ENCODE measurements at places on chromosomes 4 and X. TPM values are rescaled to one million over a fixed set of nuclear protein-coding genes. Genes with fewer than 3 reads are reported as not detected.

POF1B gene
- total RNA-seq = not detected

CT47B1 gene
- not detected for total RNA-seq

RASL11B gene
- total RNA-seq = 4.8 TPM

CLDN34 gene
- not detected for total RNA-seq

SORCS2 gene
- not detected for total RNA-seq

All from myometrial cell (primary cell).